ENCODE measurements at places on chromosomes 6 and 20. TPM values are rescaled to one million over a fixed set of nuclear protein-coding genes. Genes with fewer than 3 reads are reported as not detected.

BPIFB1 gene
- total RNA-seq = not detected

FKBP1C gene
- 0.43 TPM for total RNA-seq

MED23 gene
- total RNA-seq = 54.4 TPM

OTOR gene
- total RNA-seq = not detected

PROKR2 gene
- not detected for total RNA-seq

CST7 gene
- not detected for total RNA-seq

OPRM1 gene
- not detected for total RNA-seq

DNA sequence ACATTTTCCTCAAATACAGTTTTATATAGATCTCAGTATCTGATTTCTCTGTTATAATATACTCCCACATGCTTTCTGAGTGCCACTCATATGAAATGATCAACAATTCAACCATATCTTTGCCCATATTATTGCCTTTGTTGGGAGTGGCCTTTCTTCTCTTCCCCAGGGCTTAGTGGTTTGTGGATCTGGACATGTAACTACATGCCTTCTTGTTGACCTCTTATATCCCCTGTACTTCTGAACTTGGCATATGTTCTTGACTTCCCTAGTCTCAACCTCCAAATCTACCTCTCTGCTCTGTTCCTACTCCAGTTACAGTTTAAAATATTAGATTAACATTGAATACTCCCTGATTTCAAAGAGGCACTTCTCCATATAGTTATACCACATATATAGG, 34.3 kb upstream of the PRIM2 start:
- DNase-seq = peak; percentile 70

- no peak for DNase-seq
Measured at GRCh38 chr6:25275436-25275835, 3.7 kb upstream of the CARMIL1 start.

- DNase-seq = no peak
Measured at GRCh38 chr6:125491860-125492618, 190.3 kb upstream of the HDDC2 start.

- DNase-seq = no peak
Measured at GRCh38 chr6:16314296-16314695, 75.9 kb downstream of the GMPR start.

- DNase-seq = no peak
Measured at GRCh38 chr6:134574491-134574890, 256.6 kb upstream of the SGK1 start.

GRCh38 chr20:24587384-24588046, 118.1 kb downstream of the SYNDIG1 start:
- DNase-seq = no peak

- DNase-seq = no peak
Measured at GRCh38 chr6:69987550-69987949, 121.2 kb downstream of the COL19A1 start.

GRCh38 chr20:19750907-19751636, 7.0 kb upstream of the RIN2 start:
- DNase-seq = no peak

GRCh38 chr20:38853759-38854158, 48.3 kb downstream of the PPP1R16B start:
- no peak for DNase-seq

DNA sequence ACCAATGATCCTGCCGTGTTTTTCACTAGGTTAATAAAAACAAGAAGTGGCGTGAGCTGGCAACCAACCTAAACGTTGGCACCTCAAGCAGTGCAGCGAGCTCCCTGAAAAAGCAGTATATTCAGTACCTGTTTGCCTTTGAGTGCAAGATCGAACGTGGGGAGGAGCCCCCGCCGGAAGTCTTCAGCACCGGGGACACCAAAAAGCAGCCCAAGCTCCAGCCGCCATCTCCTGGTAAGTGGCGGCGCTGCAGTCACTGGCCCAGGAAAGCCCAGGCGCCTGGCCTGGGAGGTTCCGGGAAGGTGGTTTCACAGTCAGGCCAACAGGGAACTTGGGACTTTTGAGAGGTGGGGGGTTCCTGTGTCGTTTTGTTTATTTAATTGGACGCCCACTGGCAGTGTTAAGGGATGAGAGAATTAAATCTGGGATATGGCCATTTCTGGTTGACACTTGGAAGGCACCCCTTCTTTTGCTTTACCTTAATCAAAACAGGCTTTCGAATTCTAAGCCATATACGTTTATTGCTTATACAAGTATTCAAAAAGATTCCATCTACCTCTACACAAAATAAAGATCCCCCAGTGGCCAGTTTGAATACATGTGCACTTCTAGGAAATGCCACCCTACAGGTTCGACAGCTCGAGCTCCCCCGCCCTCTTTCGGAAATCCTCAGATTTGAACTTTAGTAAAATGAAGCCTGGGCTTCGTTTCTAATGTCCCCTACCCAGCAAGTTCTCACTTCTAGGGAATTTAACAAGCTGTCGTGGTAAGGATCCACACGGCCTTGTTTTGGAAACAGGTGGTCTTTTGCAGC, 138.9 kb downstream of the TMEM242 start:
- DNase-seq = peak; percentile 54

GRCh38 chr6:167843023-167843422, 16.3 kb downstream of the AFDN start:
- DNase-seq = no peak

GRCh38 chr20:63831993-63832686, 1.1 kb upstream of the ZBTB46 start:
- DNase-seq = peak; percentile 65

DNA sequence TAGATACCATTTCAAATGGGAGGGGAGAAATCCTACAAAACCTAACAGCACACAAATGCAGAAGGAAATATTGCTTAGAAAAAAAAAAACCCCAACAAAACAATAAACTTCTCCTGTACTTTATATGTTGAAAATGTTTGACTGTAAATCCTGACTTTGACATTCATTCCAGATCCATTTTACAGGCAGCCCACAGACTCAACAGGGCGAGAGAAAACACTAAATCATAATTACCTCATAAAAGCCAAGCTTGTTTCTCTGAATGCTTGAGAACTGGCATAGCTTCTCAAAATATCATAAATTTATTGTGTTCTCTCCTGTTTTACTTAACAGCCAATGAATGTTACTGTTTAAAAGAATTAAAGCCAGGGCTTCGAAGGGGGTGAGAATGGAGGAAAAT, 273.2 kb downstream of the CD83 start:
- DNase-seq = no peak

GRCh38 chr6:108665495-108666196, 104.9 kb downstream of the FOXO3 start:
- DNase-seq = no peak

Data from fibroblast of villous mesenchyme (primary cell).